ENCODE measurements at places on chromosomes 16 and 17.

DNA sequence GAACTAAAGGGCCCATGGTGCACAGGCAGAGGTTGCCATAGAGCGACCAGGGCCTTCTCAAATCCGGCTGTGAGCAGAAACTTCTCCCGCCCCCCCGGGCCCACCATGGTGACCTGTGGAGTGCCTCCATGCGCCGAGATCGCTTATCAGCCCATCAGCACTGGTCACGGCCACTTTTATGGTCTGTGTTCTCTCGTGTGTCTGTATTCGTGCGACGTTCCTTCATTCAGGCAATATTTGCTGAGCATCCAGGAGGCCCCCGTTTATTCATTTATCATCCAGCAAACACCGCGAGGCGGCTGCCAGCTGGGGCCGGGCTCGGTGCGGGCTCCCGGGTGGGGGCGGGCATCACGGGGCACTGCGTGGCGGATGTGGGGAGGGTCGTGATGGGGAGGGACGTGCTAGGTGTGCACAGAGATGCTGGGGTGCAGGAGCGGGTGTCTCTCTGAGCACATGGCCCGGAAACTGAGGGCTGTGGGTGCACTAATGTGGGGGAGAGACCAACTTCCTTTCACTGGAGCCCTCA lies 88.0 kb upstream of the CBX4 start:
- DNase-seq = no peak

DNA sequence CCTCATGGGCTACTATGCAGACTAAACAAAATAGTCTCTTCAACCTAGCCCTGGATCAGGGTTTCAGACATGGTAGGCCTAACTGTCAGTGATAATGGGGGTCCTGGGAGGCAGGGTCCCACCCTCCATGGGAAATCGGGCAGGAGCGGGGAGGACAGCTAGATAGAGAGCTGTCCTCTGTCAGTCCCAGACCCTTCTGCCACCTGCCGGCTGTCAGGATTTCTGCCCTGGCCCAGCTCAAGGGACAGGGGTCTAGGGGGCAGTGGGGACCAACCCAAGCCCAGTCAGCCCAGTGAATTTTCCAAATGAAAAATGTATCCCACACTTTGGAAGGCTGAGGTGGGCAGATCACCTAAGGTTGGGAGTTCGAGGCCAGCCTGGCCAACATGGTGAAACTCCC lies 5.3 kb downstream of the CA7 start:
- no peak for DNase-seq

DNA sequence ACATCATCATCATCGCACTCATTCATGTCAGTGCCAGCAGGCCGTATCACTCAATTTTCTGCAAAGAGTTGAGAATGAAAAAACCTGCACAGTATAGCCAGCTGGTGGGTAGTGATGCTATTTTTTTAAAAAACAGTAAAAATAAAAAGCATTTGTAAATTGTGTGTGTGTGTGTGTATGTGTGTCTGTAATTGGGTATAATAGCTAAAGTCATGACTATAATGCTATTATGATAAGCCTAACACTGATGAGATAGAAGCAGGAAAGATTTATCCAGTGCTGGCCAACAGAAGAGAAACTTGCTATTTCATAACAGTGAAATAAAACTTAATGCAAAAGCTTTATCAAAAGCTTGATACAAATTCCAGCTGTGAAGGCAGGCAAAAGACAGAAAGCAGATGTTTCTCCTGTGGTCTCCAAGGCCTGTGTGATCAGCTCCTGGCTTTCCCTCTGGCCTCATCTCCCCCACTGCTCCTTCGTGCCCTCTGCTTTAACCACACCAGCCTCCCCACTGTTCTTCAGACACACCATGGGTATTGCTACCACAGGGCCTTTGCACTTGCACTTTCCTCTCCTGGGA lies 206.2 kb upstream of the IRX5 start:
- no peak for DNase-seq

DNA sequence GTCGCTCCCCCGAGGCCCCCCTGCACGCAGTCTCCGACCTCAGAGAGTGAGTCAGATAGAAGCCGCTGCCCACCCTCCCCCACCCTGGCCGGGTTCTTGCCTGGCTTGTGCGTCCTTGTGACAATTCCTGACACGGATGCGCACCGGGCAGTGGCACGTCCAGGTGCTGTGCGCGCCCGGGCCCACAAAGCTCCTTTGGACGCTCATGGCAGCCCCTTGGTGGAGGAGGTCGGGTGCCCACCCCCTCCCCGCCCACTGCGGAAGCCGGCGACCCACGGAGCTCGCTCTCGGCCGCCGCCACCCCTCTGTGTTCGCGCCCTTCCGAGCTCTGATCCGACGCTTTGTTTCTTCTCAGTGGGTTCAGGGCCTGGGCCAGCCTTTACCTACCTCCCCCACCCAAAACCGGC lies 662 bp upstream of the TUBB3 start:
- peak; percentile 52 for DNase-seq

DNA sequence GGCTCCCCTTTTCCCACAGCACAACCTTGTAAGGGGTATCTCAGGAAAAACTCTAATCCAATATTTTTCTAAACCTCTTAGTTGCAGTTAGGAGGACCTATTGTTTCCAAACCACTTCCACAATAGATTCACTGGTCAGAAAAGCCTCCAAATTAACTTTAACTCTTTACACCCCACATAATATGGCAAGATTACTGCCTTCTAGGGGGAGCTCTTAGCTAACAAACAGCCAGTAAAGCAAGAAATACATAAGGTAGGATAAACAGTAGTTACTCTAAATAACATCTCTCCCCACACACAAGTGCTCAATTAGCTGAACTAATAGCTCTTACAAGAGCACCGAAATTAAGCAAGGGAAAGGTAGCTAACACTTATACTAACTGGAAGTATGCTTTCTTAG lies 192.1 kb upstream of the KIF2B start:
- no peak for DNase-seq

GRCh38 chr17:78365561-78366108 lies 5.8 kb upstream of the SOCS3 start:
- no peak for DNase-seq

GRCh38 chr17:61722398-61722797 lies 131.4 kb upstream of the NACA2 start:
- DNase-seq = no peak

GRCh38 chr16:4506450-4506849 lies 30.3 kb downstream of the HMOX2 start:
- DNase-seq = peak; percentile 51

DNA sequence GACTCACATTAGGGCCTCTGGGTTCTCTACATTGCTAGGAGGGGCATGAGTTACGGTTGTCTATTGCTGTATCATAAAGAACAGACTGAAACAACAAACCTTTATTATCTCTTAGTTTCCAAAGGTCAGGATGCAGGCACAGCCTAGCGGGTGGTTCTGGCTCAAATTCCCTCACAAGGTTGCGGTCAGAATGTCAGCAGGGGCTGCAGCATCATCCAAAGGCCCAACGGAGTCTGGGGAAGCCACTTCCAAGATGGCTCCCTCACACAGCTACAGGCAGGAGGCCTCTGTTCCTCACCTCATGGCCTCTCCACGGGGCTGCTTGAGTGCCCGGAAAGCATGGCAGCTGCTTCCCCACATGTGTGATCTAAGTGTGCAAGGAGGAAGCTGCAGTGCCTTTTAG lies 29.6 kb upstream of the ZFPM1 start:
- no peak for DNase-seq

- no peak for DNase-seq
Measured at GRCh38 chr17:27751166-27751565, 49.2 kb downstream of the NOS2 start.

- no peak for DNase-seq
Measured at GRCh38 chr16:47979616-47980182, 176.1 kb downstream of the ABCC12 start.

DNA sequence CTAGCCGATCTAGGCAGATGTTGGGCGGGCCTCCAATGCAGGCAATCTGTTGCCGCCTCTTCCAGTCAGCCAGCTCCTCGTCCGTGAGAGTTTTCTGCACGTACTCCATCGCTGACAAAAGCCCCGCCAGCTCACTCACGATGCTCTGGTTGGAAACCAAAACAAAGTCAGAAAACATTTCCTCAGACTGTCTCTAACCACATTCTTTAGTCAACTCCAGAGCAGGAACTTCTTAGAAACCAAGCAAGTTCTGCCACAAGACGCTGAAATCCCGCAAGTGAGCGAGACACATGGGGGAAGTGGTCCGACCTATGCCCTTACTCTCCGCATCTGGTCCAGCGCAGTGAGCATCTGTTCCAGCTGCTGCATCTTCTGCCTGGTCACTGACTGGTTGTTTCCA lies 49.1 kb downstream of the STAT5A start:
- no peak for DNase-seq

GRCh38 chr16:11551842-11552241 lies 34.9 kb downstream of the LITAF start:
- no peak for DNase-seq

DNA sequence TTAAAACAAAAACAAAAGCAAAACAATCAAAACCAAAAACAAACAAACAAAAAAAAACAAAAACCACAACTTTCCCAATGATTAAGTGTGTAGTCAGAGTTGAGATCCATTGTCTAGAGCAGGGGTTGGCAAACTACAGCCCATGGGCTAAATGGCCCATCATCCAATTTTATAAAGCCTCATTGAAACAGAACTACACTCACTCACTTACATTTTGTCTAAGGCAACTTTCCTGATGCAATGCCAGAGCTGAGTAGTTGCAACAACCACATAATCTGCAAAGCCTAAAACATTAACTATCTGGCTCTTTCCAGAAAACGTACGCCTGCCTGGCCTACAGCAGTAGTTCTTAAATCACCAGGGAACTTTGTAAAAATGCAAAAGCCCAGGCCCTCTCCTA lies 124.1 kb downstream of the SOX9 start:
- DNase-seq = no peak

- no peak for DNase-seq
Measured at GRCh38 chr16:86391486-86391885, 118.8 kb upstream of the FOXF1 start.

DNA sequence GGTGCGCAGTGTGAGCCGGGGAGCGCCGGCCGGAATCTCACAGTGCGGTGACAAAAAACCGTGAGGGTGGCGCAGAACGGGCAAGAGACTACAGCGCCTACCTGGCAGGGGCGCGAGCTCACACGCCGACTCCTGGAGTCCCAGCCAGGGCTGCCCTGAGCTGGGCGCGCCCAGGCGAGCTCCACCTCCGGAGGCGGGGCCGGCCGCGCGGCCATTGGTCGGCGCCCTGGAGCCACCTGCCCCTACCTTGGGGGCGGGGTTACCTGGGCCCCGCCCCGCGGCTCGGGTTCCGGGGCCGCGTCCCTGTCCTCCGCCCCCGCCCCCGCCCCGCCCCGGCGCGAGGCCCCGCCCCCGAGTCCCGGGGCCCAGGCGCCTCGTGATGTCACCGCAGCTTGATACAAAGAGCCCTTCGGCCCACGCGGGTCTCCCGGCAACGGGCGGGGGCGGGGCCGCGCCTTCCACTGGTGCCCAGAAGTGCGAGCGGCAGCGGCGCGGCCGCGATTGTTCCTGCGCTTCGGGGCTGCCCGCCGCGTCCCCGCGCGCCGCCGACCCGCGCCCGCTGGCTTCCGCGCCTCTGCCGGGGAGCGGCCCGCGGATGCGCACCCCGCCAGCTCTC lies 96.3 kb downstream of the RAB11FIP4 start:
- peak; percentile 98 for DNase-seq

GRCh38 chr17:62705778-62706597 lies 78.5 kb downstream of the MRC2 start:
- DNase-seq = no peak

GRCh38 chr16:17770104-17770503 lies 299.3 kb upstream of the XYLT1 start:
- DNase-seq = no peak

- DNase-seq = no peak
Measured at GRCh38 chr16:21324267-21324666, 46.2 kb upstream of the CRYM start.

DNA sequence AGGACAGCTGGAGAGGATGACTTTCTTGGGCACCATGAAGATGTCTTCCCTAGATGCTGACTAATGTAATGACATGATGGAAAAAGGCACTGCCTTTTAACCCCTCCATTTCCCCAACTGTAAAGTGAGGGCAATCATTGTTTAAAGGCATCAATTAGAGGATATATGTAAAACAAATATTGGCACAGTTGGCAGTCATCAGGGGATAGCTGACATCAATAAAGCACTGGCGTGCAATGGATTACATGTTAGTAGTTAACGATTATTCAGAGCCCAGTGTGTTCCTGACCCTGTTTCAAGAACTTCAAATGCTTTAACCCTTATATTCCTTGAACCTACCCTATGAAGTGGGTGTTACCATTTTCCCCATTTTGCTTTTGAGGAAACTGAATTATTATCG lies 100.7 kb downstream of the TMEM114 start:
- DNase-seq = no peak

GRCh38 chr17:70265471-70265870 lies 96.1 kb downstream of the KCNJ2 start:
- DNase-seq = no peak

DNA sequence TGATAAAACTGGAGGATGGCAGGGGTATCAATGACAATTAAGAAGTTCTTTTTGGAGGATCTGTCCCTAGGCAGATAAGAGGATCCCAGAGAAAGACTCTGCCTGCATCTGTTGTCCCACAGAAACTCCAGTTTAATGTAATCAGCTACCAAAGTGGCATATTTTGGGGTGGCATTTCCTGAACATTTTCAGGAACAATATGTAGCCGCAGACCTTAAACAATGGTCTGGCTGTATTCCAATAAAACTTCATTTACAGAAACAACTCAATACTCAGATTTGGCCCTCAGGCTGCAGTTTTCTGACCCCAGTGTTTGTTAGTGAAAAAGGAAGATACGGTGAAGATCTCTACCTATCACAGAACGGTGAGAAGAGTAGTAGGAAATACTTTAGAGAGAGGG lies 46.1 kb downstream of the KCNJ16 start:
- no peak for DNase-seq

DNA sequence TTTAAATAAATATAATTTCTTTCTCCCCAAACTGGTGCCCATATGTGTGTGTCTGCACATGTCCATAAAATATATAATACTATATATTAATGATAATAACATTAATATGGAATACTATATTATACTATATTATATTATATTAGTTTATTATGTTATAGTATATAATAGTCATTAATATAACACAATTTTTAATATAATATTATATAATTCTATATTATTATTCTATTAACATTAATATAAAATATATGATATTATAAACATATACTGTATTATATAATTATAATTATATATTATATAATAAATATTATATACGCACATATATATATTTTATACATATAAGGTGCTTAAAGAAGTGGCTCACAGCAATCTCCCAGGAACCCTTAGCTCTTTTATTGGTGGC lies 513.0 kb upstream of the CDH11 start:
- DNase-seq = no peak

Measured in frontal cortex (tissue), 4 donors.